CD4-positive, alpha-beta T cell treated with Interleukin-15 for 4 hours (primary cell): ENCODE measurements at places on chromosomes 4 and X.

DNA sequence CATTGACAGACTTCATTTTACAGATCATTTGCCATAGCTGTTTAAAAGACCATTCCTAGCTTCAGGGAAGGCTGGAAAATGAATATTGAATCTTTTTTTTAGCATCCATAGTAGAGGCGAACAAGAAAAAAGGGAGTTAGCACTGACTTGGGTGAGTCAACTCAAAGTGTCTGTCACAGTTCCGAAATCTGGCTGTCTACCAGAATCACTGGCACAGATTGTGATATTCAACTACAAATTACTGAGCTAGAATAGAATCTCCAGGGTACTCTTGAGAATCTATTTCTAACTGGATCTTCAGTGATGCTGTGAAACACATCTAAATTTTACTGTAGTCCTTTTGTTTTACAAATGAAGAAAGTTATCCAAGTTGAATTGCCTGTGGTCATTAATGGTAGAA lies 31.5 kb downstream of the SEC24B start:
- DNase-seq, result no peak

DNA sequence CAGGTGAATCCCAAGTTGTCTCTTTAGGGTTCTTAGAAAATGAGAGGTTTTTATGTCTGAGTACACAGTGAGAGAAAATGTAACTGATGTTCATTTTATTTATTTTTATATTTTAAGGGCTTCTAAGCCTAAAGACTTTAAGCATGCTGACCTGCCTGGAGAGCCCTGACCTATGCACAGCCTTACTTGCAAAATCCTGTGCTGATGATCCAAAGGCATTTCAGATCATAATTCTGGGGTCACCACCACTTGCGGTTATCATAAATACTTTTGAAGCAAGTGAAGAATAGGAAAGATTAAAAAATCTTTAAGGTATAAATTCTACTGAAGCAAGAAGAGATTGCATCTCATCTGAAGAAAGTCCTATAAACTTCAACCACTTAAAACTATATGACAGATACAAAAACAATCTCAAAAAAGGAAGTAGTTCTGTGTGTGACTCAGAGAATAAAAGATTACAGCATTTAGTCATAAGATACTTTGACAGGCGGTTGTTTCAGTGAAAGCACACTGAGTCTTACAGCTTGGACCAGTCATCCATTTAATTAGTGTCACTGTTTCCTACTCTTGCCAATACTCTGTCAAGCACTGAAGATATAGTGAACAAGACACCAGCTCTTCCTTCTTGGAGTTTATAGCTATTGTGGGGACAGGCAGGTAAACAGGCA lies 245.2 kb upstream of the DIPK2B start:
- no peak for DNase-seq

- DNase-seq, result no peak
Observed at GRCh38 chr4:105194328-105195231, 47.9 kb downstream of the TET2 start.

GRCh38 chr4:113053883-113054282 lies 4.4 kb downstream of the ANK2 start:
- DNase-seq, result no peak

DNA sequence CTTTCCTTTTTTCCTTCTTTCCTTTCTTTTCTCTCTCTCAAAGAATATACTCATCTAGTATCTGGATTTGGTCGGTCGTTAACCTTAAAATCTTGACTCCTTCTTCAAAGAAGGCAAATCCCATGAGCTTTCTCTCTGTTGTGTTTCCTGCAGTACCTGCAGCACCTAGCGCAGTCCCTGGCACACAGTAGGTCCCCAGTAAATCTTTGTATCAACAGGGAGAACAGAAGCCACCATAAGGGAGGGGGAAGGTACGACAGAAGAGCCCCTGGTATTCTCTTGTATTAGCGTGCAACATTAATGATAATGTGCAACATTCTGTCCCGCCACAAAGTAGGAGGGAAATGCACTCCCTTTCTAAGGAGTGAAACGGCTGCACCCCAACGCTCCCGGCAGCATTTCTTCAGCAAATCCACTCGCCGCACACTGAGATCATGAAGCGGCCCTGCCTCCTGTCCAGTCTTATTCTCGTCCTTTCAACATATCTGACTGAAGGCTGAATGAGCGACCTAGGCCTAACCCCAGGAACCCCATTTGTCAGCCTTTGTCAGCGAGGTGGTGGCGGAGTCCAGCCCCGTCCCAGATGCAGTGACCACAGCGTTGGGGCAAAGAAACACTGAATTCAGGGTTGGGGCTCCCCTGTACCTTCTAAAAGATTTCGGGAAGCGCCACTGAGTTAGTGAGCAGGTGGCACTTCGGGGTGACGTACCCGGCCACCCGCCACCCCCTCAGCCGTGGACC lies 133.7 kb downstream of the AMELX start:
- DNase-seq, result no peak

DNA sequence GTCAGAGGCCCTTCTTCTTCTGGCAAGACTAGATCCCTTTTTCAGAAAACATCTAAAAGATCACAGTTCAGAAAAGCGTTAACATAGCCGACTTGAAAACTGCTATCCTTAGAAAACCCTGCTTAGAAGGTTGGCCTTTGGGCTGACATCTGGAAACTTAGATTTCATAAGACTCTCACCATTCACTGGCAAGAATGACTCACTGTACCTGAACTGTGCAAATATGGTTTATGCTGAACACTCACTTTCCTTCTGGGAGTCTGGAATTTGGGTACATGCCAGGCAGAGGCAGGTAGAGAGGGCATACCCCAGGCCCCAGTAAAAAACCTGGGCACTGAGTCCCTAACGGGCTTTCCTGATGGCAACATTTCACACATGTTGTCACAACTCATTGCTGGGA lies 88.8 kb upstream of the GPC3 start:
- DNase-seq, result no peak

DNA sequence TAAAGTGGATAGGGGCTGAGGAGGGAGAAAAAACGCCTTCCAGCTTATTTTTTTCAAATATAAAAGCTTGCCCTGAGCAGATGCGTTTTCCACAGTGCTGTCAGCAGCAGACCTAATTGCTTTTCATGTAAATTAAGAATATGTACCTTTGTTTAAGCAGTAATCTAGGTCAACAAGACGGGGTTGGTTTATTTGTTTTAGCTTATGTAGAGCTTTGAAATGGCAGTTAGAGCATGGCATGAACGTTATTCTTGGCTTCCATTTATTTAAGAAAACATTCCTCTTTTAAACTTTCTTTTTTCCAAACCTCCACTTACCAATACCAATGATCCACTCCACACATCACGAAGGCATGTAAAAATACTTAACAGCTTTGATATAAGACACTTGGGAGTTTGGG lies 220.3 kb upstream of the TENM3 start:
- no peak for DNase-seq

DNA sequence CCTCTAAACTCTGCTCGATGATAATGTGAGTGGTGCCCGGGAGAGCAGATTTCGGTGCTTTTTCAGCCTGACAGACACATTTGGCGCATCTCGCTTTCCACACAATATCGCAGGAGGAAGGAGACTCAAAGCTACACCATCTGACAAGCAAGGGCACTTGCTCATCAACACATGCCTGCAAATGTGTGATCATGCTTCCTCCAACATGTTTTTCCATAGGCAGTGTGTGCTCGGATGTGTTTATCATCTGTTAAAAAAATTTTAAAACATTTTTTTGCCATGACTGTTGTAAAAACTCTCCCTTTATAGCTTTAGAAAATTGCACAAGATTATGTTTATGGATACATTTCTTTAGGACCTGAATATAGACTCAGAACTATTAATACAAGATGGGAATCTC lies 170.3 kb upstream of the PUDP start:
- no peak for DNase-seq

- DNase-seq, result no peak
Observed at GRCh38 chrX:110584083-110584482, 211.5 kb downstream of the CHRDL1 start.

- DNase-seq, result no peak
Observed at GRCh38 chrX:132957211-132958090, 978 bp downstream of the HS6ST2 start.

GRCh38 chr4:150497612-150498011 lies 84.3 kb upstream of the MAB21L2 start:
- no peak for DNase-seq

- no peak for DNase-seq
Observed at GRCh38 chrX:155027509-155028066, 944 bp downstream of the FUNDC2 start.

DNA sequence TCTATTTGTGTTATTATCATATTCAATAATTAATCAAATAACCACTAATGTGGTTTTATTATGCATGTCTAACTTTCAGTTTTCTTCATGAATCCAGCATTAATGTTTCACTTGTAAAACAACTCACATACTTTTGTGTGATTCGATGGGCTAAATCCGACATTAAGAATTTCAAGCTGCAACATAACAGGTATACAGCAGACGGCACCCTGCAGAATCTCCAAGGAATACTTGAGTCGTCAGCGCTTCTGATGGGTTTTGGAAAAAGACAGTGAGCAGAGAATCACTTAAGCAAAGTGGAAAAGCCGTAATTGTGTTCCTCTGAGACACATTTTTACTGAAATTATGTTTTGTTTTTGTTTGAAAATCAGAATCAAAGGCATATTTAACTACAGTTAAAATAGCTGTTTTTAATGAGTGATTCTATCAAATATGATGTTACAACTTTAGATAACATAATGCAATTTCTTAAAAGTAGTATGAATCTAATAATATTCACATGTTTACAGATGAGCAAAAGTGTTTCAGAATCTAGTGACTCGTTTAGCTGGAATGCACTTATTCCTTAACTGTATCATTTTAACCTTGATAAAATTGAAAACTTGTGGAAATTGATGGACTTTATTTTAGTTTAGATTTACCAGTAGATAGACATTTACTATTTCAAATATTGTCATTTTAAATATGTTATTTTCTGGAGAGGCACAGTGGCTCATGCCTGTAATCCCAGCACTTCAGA lies 514.8 kb downstream of the CCSER1 start:
- no peak for DNase-seq

DNA sequence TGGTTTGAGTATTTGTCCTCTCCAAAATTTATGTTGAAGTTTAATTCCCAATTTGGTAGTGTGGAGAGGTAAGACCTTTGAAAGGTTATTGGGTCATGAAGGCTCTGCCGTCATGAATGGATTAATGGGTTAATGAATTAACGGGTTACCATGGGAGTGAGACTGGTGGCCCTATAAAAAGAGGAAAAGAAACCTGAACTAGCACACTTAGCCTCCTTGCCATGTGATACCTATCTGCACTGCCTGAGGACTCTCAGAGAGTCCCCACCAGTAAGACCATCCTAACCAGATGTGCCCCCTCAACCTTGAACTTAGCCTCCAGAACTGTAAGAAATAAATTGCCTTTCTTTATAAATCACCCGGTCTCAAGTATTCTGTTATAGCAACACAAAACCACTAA lies 39.3 kb downstream of the PAGE1 start:
- no peak for DNase-seq
